HuH-7.5 (cell line): ENCODE measurements at places on chromosomes 4 and X.

DNA sequence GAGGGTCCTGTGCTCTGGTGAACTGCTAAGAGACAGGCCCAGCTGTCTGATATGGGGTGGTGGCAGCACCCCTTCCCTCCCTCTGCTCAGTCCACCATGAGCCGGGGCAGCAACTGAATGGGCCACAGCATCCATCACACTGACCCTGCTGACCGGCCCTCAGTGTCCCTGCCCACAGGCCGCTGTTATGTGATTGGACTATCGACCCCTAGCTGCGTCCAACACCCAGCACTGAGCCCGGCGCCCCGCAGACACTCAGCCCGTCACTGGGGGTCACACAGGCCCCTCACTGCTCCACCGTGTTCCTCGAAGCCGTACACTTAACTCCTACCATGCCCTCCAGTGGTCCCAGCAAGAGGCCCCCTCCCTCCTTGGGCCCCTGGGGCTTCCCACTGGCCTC is 88.8 kb upstream of the PSAPL1 start:
- no peak for DNase-seq

GRCh38 chrX:57417827-57418226 is 131.3 kb downstream of the FAAH2 start:
- no peak for DNase-seq

- no peak for DNase-seq
Observed at GRCh38 chr4:40536032-40536431, 93.6 kb downstream of the RBM47 start.

GRCh38 chr4:87716371-87717265 is 66.5 kb downstream of the DMP1 start:
- no peak for DNase-seq

DNA sequence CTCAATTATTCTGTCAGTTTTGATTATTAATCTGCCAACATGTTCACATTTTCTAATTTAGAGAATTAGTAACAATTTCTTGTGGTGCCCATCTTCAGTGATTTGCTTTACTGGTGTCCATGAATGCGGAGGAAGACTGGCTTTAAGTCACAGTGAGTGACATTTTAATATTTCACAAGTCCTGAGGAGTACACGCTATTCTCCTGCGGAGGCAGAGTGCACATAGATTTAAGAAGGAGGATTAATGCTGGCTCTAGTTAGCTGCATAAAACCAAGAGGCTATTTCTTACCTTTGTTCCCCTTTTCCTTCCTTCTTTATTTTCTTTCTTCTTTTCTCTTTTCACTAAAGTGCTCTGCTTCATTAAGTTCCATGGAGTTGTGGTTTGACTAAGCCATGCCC is 495.2 kb upstream of the IGFBP7 start:
- no peak for DNase-seq

- no peak for DNase-seq
Observed at GRCh38 chrX:40440866-40441265, 139.9 kb upstream of the ATP6AP2 start.

DNA sequence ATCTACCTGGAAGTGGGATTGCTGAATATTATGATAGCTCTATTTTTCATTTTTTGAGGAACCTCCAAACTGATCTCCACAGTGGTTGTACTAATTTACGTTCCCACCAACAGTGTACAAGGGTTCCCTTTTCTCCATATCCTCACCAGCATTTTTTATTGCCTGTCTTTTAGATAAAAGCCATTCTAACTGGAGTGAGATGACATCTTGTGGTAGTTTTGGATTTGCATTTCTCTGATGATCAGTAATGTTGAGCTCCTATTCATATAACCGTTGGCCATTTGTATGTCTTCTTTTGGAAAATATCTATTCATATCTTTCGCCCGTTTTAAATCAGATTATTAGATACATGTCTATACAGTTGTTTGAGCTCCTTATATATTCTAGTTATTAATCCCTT is 101.8 kb downstream of the RASGEF1B start:
- DNase-seq = no peak

- DNase-seq = no peak
Observed at GRCh38 chr4:151692443-151692782, 68.4 kb downstream of the GATB start.

- DNase-seq = no peak
Observed at GRCh38 chrX:72205706-72206105, 24.1 kb downstream of the PIN4 start.

DNA sequence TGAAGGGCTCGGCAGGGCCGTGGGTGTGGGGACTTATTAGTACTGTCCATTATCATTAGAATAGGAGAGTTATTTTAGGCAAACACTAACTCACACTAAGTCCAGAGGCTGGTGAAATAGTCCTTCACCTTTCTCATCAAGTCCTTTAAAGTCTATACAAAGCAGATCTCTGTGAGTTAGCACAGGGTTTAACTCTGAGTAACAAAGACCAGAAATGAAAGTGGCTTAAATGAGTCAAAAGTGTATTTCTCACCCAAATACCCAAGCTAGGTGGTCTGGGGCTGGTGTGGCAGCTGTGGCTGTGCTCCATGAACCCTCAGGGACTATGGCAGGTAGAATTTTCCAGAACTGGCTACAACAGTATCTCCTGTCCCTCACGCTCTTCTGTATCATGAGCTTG is 263.2 kb downstream of the BCOR start:
- DNase-seq = no peak
